Large intestine (tissue), 12 donors: ENCODE measurements at places on chromosomes 5 and 9. TPM values are rescaled to one million over a fixed set of nuclear protein-coding genes. Genes with fewer than 3 reads are reported as not detected.

RALGPS1 gene
- polyA plus RNA-seq: 58.8 TPM

GRCh38 chr5:113218200-113218599, 216.6 kb downstream of the TSSK1B start:
- peaks cover 2% of the 10 kb centered on the region for H3K27me3 ChIP-seq
- no peak overlapping the region for H3K4me3 ChIP-seq
- no peaks in the 10 kb centered on the region for H3K36me3 ChIP-seq
- no peak for DNase-seq
- H3K4me1 ChIP-seq: no peaks in the 10 kb centered on the region

- no peaks in the 10 kb centered on the region for H3K4me1 ChIP-seq
- no peaks in the 10 kb centered on the region for H3K36me3 ChIP-seq
- no peak overlapping the region for H3K4me3 ChIP-seq
- H3K27me3 ChIP-seq: no peaks in the 10 kb centered on the region
- H3K27ac ChIP-seq: no peak overlapping the region
- peak; percentile 26 for DNase-seq
These were observed 316.3 kb downstream of the MCTP1 start for GRCh38 chr5:94968507-94969095.

DNA sequence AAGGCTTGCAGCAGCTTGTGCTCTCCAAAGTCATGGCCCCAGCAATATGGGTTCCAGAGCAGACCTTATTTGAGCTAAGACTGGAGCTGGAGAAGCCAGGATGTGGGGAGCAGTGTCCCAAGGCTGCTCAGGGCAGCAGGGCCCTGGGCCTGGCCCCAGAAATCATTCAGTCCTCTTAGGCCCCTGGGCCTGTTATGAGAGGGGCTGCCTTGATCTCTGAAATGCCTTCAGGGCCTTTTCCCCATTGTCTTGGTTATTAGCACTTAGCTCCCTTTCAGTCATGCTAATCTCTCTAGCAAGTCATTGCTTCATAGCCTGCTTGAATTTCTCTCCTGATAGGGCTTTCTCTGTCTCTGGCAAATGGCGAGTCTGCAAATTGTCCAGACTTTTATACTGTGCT, 9.1 kb downstream of the CATSPER3 start:
- no peaks in the 10 kb centered on the region for H3K36me3 ChIP-seq
- no peaks in the 10 kb centered on the region for H3K27me3 ChIP-seq
- H3K4me1 ChIP-seq: no peaks in the 10 kb centered on the region
- no peak overlapping the region for H3K4me3 ChIP-seq

DNA sequence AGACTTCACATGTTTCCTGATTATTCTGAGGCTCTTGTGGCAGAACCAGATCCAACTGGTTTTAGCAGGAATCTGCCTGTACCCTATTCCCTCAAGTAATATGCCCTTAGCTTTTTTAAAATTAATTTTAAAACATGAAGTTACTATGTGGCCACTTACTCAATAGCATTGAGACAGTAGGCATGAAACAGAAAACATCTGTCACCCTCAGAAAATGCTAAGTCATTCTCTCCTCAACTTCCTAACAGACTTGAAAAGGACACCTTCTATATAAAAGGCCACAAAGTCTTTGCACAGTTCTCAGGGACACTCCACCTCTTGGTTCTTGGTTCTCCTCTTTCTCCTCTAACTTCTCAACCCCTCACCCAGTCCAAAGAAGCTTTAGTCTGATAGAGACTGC, 277.8 kb downstream of the RAB3C start:
- H3K27ac ChIP-seq: no peak overlapping the region
- no peaks in the 10 kb centered on the region for H3K36me3 ChIP-seq
- no peak overlapping the region for H3K4me3 ChIP-seq
- DNase-seq: no peak
- no peaks in the 10 kb centered on the region for H3K4me1 ChIP-seq
